Activated CD8-positive, alpha-beta memory T cell treated with anti-CD3 and anti-CD28 coated beads for 1 hour (primary cell): ENCODE measurements at places on chromosomes 6 and 20.

GRCh38 chr6:93423542-93423941, 4.2 kb upstream of the EPHA7 start:
- DNase-seq, result no peak

GRCh38 chr6:100176951-100177710, 183.1 kb upstream of the MCHR2 start:
- DNase-seq, result no peak

- DNase-seq, result no peak
Measured at GRCh38 chr6:147991961-147992360, 350.7 kb upstream of the SASH1 start.

DNA sequence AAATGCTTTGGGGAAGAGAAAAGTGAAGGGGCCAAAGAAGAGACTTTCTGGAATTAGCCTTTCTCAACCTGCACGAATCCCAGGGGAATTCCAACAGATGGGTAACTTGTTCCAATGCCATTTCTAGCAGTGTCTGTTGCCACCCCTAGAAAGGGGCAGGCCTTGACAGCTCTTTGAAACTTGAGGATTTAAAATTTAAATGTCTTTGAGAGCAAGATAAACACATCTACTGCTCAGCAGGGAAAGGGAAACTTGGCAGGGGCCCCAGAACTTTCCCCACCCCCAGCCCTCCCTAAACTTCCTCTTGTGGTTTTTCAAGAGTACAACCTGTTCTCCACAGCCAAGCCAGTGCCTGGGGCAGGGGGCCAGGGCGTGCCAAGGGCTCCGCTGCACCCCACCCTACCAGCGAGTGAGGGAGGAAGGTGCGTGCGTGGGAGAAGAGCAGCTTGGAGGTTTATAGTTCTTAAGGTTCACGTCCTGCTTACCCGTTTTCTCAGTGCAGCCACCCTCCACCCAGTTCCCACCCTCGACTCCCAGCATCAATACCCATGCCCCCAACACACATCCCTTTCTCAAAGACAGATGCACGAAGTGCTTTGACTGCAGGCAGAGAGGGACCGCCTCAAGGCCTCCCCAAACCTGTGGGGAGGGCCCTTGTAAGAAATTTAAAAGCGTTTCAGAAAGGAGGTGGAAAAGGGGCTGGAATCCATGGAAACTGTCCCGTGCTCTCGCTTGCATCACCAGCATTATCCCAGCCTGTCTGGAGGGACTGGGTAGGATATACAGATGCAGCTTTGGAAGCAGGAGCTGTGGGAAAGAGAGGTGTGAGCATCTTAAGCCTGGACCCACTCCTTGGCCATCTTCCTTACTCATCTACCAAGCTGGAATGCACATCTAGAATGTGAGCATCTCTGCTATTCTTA, 4.5 kb upstream of the TAF8 start:
- peak; percentile 61 for DNase-seq

- no peak for DNase-seq
Measured at GRCh38 chr6:154513601-154514320, 3.3 kb upstream of the CNKSR3 start.

DNA sequence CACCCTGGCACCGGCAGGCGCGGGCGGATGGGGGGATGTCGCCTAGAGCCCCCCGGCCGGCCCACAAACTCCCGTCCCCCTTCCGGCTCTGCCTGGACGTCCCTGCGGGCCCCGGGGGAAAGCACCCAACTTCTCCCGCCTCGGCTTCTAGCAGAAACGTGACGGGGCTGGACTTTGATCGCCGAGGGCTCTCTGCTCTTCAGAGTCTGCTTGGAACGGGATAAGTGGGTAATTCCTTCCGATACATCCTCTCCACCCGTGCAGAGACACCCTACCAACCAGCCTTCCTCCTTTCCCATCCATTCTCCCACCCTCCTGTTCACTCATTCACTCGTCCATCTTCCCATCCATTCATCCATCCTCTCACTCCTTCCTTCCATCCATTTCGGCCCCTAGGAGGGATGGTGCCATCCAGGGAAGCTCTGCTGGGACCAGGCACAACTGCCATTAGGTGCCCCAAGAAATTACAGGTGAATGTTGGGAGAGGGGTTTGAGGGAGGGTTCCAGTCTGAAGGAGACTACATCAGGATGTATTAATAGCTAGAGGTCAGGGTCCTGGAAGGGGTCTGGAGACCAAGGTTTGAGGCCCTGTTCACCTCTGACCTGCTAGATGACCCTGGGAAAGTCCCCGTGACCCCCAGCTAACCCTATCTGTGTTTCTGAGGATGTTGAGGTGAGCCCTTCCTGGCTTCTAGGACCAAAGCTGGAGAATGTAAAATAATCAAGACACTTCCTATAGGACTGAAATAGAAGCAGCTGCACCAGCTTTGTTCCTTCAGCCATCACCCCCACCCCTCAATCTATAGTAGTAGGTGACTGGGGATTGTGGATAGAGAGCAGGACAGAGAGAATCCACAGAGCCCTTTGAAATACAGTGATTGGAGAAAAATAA, 538 bp downstream of the TTLL9 start:
- no peak for DNase-seq

GRCh38 chr6:136901212-136901784, 20.8 kb upstream of the SLC35D3 start:
- no peak for DNase-seq

DNA sequence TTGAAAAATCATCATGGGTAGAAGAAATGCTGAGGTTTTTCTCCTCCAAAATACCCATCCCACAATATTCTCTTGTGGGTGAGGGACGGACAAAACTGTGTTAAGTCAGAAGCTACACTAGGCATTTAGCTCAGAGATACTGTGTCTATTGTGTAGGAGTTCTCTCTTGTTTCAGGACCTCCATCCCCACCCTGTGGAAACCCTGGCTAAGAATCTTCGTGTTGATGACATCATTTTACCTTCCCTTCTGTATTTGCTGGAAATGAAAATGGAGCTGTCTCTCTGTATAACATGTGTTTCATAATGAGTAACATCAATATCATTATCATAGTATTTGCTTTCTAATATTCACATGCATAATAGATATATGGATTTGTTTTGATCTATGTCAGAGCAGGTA, 1193.0 kb upstream of the CITED2 start:
- DNase-seq, result no peak

- no peak for DNase-seq
Measured at GRCh38 chr6:68633281-68633971, 1.7 kb upstream of the ADGRB3 start.

DNA sequence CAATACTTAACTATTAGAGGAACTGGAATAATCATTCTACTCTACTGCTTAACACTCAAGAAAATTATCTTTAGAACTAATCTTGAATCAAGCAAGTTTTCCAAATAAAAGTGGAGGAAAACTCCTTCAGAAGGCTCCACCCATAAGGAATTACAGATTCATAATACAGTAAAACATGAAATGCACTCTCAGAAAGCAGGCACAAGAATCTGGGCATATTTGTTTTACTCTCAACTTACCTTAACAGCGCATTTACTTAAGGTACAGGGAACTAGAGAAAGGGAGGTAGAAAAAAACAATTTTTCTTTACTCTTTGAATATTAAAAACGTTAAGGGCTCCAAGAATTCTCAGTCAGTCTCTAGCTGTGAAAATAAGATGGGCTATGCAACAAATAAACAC, 101.8 kb upstream of the MAP7 start:
- DNase-seq, result no peak

DNA sequence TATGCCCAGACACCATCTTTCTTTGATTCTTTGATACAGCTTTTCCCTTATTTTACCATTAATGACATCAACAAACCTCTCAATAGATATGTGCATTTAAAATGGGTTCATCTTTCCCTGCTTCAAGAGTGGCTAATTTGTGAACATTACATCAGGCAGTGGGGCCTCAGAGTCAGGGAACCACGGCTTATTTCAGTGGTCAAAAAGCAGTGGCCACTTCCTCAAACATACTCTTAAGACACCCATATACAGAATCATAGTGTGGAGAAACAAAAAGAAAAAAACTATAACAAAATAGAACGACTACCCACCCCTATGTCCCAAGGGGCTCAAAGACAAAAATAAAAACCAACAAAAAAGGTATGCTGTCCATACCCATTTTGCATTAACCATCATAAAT, 12.9 kb downstream of the SALL4 start:
- no peak for DNase-seq

DNA sequence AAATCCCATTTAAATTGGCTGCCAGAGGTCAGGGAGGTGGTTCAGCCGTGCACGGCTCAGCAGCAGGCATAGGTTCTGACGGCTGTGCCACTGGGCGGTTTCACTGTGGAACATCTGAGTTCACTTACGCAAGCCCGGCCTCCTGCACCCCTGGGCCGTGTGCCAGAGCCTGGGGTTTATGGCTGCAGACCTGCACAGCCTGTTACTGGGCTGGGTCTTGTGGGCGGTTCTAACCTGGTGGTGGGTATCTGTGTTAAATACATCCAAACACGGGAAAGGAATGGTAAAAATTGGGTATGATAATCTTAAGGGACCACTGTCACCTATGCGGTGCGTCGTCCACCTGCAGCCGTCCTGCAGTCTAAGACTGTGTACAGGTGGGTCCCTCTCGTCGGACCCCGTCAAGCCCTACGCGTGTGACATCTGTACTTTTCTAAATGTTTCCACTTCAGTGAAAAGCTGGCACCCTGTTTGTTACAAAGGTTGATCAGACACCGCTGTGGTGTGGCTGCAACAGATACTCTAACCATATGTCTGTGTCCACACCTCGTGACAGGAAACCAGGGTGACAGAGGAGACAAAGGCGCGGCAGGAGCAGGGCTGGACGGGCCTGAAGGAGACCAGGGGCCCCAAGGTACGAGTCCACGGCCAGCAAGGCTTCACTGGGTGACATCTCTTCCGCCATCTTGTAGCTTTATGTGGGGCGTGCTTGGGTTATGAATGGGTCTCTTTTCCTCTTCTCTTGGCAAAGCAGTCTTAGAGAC, 21.5 kb downstream of the COL9A3 start:
- DNase-seq, result no peak

GRCh38 chr6:2891768-2892170, 11.3 kb downstream of the SERPINB9 start:
- no peak for DNase-seq

- DNase-seq, result no peak
Measured at GRCh38 chr6:149342525-149342924, 25.0 kb downstream of the TAB2 start.

- no peak for DNase-seq
Measured at GRCh38 chr6:105492706-105493673, 90.1 kb upstream of the PREP start.
